HFF-Myc (cell line): ENCODE measurements at places on chromosomes 6 and 20.

- DNase-seq: no peak
Observed at GRCh38 chr6:75318900-75319299, 34.3 kb upstream of the TMEM30A start.

- no peak for DNase-seq
Observed at GRCh38 chr6:138107752-138108592, 753 bp upstream of the PERP start.

- DNase-seq: no peak
Observed at GRCh38 chr20:2742431-2742830, 49.9 kb downstream of the EBF4 start.

DNA sequence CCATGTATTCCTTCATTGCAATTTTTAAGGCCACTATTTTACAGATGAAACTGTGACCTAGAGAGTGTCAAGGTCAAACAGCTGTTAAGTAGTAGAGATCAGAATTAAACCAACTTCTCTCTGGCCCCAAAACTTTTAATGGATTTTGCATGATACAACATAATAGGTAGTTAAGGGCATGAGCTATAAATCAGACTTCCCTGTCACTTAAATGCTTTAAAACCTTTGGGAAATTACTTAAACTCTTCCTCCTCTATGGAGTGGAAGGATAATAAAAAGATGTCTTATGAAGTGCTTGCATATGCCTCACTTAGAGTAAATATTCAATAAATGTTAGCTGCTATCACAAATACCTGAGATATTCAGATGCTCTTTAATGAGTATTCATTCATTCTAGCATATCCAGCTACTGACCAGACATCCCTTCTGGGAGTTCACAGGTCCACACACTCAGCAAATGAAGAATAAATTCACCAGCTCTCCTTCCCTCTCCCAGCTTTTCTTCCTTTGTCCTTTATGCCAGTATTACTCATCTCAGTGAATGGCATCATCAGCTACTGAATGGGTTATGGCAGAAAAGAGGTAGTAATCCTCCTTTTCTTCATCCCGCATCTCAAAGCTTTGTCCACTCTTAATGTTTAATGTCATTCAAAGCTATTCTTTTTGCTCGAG lies 36.2 kb downstream of the EYA4 start:
- DNase-seq: no peak

DNA sequence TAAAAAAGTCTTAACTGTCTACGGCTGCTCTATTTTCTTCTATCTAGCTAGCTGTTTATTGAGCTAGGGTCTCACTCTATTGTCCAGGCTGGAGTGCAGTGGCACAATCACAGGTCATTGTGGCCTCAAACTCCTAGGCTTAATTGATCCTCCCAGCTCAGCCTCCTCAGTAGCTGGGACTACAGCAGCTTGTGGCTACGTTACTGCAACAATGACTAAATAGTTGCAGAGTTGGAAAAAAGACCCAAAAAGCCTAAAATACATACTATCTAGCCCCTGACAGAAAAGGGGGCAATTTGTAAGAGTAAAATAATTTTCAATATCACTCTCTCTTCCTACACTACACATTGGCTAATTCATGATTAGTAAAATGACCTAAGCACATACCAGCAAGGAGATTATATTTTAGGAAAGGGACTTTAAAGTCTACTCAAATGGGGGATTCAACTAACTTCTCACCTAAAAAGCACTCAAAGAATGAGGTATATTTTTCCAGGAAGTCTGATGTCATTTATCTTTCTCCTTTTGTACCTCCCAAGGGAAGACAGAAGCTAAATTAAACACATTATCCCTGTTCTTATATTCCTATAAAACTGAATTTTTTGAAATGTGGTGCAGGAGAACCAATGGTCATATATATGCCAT lies 82.8 kb downstream of the ZMYND8 start:
- DNase-seq: no peak

- no peak for DNase-seq
Observed at GRCh38 chr6:152078001-152078400, 270.5 kb downstream of the ESR1 start.

DNA sequence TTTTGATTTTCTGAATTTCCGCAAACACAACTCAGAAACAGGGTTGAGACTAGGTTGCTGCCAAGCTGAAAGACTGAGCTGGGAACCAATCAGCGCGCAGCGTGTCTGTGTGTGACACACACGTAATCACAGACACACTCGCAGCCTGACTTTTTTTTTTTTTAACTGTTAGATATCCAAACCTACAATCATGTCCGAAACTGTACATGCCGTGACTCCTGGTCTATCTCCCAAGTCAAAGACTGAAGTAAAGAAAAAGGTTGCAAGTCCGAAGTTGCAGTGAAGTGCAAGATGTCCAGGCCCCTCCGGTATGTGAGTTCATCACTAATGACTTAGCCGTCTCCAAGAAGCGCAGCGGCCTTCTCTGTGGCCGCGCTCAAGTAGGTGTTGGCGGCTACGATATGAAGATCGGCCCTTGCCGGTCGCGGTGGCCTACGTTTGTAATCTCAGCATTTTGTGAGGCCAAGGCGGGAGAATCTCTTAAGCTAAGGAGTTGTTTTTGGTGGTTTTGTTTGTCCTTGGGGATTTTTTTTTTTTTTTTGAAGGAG lies 108.2 kb downstream of the HFE start:
- peak; percentile 88 for DNase-seq

- DNase-seq: no peak
Observed at GRCh38 chr6:54698974-54699373, 147.6 kb upstream of the FAM83B start.

GRCh38 chr6:54248319-54248718 lies 59.9 kb upstream of the TINAG start:
- no peak for DNase-seq
